ENCODE measurements at places on chromosomes 3 and 15.
A peak's percentile ranks its signal among the peaks of the same experiment; 100 is the strongest.

- DNase-seq, result no peak
Observed at GRCh38 chr3:149476225-149476624, 1.7 kb downstream of the TM4SF4 start.

DNA sequence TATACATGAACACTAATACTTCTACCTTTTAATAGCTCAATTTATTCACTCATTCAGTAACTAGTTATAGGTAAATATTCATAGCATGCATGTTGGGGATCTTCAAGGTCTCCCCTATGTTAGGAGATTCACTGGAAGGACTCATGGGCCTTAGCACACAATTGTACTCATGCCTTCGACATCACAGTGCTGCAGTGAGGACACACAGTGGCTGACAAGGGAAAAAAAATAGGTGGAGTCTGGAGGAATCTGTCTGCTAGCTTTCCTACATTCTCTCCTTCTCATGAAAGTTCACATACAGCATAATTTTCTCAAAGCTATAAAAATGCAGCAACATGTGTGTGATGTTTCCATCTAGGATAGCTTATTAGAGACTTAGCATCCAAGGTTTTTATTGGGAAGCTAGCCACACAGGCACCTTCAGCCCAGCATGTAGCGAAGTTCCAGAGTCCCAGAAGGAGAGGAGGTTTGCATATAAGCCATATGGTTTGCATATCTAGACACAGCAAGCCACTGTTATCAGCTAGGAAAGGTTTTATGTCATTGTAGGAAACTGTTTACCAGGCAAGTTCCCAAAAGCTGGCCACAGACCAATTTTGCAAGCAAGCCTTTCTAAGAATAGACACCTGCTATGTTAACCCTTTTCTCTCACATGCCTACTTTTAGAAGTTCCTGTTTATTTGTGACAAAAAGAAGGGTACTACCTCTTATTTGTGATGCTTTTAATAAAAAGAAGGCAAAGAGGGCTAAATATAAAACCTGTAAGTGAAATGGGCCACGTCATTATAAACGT is 46.4 kb downstream of the MORC1 start:
- no peak for DNase-seq

DNA sequence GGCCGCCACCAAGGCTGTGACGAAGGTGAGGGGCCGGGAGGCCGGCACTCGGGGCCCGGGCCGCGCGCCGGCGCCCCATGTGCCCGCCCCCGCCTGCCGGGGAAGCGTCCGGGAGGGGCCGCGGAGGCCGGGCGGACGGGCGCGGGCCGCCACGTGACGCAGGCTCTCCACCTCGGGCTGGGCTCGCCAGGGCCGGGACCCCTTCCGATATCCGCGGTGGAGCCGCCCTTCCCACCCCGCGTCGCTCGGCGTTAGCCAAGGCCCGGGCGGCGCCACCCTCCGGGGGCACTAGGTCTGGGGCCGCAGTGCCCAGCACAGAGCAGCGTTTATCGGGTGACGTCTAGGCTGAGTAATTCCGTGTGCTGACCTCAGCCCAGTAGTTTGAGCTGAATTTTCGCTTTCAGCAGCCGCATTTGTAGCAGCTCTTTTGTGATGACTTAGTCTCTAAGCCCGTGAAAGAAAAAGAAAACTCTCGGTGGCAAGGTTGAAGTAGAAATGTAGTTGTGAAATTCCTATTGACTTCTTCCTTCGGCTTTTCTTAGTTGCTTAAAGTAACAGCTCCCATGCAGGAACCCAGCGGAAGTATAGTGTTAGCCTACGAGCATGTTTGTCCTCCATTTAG is 885 bp downstream of the CDV3 start:
- DNase-seq, result peak; percentile 57

- DNase-seq, result no peak
Observed at GRCh38 chr15:100920516-100921135, 1.5 kb downstream of the LRRK1 start.

DNA sequence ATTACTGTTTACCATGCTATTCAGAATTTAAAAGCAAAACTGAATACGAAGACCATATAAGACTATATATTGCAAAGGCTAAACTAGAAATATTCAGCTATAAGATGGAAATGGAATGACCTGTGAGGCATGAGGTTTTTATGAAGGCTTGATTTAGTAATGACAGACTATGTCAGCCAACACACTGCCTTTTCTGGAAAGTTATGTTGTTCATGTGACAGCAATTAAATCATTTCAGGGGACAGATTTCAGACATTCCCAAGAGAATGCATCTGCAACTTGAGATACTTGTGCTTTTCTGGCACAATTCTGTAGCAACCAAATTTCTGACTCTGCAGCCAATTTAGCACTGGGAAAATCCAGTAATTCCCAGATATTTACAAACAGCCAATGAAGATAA is 8.6 kb upstream of the GATM start:
- no peak for DNase-seq

- DNase-seq, result no peak
Observed at GRCh38 chr3:58308728-58309127, 2.4 kb downstream of the HTD2 start.

DNA sequence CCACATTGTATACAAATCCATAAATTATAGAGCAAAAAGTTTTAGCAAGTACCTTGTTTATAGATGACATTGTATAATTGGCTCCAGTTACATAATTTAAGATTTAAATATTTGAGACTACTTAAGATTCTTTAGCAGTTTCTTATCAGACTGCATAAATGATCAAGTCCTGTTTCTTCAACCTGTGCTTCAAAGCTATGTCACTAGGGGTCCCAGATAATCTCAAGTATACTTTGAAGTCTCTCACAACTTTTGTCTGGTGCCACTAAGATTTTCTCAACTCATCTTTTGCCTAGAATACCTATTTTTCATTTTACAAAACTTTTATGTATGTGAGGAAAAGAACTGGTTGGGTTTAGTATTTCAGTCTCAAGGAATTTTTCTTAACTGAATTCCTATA is 205.5 kb downstream of the STAG1 start:
- DNase-seq, result no peak

GRCh38 chr15:61921093-61921492 is 139.2 kb downstream of the VPS13C start:
- DNase-seq, result no peak

- DNase-seq, result no peak
Observed at GRCh38 chr3:73319179-73319769, 257.8 kb downstream of the EBLN2 start.

DNA sequence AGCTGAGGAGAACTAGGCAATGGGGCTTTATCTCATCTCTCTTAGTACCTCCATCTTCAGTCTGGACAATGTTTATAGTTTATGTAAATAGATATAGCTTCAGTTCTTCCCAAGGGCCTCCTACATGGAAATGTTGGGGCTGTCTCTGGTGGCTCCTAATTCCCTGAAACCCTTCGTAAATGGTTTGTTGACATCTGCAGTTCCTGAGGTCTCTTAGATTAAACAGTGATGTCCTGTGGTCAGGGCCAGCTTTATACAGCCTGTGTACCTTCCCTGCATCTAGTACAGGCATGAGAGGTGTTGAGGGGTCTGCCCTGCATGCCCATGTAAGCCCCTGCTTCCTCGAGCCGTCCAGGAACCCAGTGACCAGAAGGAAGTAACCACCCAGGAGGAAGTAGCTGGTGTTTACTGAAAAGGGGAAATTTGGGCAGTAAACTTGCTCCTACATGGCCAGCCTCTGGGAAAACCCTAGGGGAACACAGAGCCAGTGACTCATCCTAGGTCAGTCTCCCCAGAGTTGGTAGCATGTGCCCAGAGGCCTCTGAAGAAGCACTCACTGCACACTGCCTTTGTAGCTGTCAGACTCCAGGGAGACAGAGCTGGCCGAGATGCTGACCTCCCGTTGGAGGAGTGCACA is 4.7 kb upstream of the TBC1D2B start:
- no peak for DNase-seq

DNA sequence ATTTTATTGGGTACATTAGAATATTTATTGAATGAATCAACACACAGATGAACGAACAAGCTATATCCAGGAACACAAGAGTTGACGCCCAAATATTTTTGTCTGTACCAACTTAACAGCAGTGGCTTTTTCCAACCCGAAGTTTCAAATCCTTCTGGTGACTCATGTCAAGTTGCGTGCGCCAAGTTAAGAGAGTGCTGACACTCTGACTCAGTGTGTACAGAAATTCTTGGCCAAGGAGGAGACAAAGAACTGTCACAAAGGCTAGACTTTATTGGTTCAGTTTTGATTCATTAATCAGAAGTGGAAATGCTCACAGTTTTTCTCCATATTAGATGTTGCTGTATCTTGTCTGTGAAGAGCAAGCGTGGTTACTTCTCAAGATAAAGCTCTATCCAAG is 59.6 kb upstream of the TSC22D2 start:
- DNase-seq, result no peak

- no peak for DNase-seq
Observed at GRCh38 chr3:119417771-119418512, 45.5 kb downstream of the TMEM39A start.
